ENCODE measurements at places on chromosomes 3 and 15.

DNA sequence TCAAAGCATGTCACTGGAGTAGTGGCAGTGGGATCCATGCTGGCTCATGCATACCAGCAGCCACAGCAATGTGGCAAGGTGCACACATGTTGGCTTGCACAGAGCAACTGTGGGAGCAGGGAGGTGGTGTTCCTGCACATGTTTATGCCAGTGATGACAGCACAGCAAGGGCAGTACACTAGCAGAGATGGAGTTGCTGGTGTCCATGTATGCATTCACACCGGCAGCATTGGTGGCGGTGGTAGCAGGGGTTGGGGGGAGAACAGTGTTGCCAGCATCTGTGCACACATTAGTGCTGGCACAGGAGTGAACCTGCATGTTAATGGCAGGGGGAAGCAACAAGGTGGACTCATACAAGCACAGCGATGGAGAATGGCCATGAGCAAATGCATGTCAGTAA lies 202.0 kb upstream of the KCNMB2 start:
- no peak overlapping the region for H3K4me3 ChIP-seq
- H3K4me1 ChIP-seq = no peaks in the 10 kb centered on the region
- no peaks in the 10 kb centered on the region for H3K36me3 ChIP-seq
- H3K27me3 ChIP-seq = no peaks in the 10 kb centered on the region

DNA sequence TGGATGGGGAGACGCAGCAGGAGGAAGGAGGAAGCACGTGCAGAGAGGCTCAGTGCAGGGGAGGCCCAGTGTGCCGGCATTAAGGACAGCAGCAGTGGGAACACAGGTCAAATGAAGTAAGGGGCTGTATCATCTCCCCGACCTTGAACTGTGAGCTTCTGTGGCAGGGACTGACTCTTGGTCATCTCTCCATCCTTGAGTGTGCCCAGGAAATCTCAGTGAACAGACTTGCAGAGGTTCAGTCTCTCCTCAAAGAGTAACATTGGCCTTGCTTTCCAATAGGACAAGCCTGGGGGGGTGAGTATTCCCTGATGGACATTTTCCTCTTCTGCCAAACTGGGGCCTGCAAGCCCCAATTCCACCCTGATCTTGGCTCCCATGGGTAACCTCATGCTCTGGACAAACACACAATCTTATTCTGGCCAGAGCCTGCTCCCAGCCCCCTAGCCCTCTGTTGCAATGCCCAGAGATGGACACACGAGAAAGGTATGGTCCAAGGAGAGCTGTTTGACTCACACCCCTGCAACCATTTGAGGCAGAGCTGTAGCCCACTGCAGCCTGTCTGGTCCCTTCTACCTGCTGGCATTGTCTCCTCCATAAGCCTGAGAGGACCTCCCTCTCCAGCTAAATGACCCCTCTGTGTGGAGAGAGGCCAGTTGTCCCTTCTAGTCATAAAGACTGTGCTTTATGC lies 50.9 kb downstream of the TLE3 start:
- no peaks in the 10 kb centered on the region for H3K27me3 ChIP-seq
- no peak for DNase-seq
- peaks cover 33% of the 10 kb centered on the region for H3K36me3 ChIP-seq
- H3K4me3 ChIP-seq = no peak overlapping the region
- no peak overlapping the region for H3K27ac ChIP-seq

- H3K27ac ChIP-seq = no peak overlapping the region
- H3K4me3 ChIP-seq = no peak overlapping the region
- H3K36me3 ChIP-seq = no peaks in the 10 kb centered on the region
- peaks cover 4% of the 10 kb centered on the region for H3K4me1 ChIP-seq
Measured at GRCh38 chr3:193701953-193702635, 109.1 kb downstream of the OPA1 start.

GRCh38 chr15:95394186-95395067 lies 936.1 kb upstream of the NR2F2 start:
- no peaks in the 10 kb centered on the region for H3K27me3 ChIP-seq
- H3K36me3 ChIP-seq = no peaks in the 10 kb centered on the region

GRCh38 chr15:48031466-48031865 lies 89.3 kb upstream of the SLC24A5 start:
- no peaks in the 10 kb centered on the region for H3K27me3 ChIP-seq
- H3K4me3 ChIP-seq = no peak overlapping the region
- H3K27ac ChIP-seq = no peak overlapping the region

- H3K27ac ChIP-seq = no peak overlapping the region
- no peak for DNase-seq
- H3K4me3 ChIP-seq = no peak overlapping the region
- no peaks in the 10 kb centered on the region for H3K27me3 ChIP-seq
- H3K36me3 ChIP-seq = no peaks in the 10 kb centered on the region
Measured at GRCh38 chr3:115698851-115699591, 75.7 kb downstream of the GAP43 start.

DNA sequence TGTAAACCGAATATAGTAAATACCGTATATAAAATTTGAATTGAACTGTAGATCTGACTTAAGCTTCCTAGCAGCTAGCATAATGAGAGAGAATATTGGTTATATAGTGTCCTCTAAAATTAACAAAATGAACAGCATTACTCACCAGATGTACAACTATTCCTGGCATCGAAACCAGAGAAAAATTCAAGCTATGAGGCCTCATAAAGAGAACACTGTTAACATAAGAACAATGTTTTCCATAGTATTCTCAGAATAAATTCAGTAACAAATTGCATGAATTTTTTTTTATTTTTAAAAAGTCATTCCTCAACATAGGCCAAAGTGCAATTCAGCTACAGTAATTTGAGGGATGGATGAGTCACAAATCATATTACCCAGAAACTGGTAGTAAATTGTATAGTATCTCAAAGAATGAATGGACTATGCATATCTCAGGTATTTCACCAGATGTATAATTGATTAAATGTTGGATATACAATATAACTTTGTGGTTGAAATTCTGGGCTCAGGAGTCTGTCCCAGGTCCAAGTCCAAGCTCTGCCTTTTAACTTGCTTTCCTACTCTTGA lies 5.0 kb downstream of the TMEM207 start:
- DNase-seq = no peak
- no peaks in the 10 kb centered on the region for H3K36me3 ChIP-seq
- H3K27me3 ChIP-seq = no peaks in the 10 kb centered on the region
- H3K4me3 ChIP-seq = no peak overlapping the region

DNA sequence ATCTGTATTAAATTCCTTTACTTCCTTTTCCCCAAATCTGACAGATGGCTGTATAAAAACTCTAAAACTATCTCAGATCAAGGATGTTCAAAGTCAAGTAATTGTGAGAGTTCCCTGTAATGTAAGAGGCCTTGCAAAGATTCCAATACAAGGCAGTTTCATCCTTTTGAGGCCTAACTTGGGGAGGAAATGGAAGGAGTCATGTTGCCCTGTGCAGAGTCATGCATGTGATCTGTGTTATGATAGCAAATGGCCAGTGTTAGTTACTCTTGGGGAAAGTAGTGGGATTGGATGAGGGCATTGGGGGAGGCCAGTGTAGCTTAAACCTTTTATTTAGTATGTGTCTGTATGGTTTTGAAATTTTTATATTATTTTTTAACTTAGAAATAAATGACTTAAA lies 23.7 kb upstream of the FBXL22 start:
- no peak for DNase-seq
- no peak overlapping the region for H3K27ac ChIP-seq
- H3K27me3 ChIP-seq = no peaks in the 10 kb centered on the region
- H3K4me3 ChIP-seq = no peak overlapping the region

DNA sequence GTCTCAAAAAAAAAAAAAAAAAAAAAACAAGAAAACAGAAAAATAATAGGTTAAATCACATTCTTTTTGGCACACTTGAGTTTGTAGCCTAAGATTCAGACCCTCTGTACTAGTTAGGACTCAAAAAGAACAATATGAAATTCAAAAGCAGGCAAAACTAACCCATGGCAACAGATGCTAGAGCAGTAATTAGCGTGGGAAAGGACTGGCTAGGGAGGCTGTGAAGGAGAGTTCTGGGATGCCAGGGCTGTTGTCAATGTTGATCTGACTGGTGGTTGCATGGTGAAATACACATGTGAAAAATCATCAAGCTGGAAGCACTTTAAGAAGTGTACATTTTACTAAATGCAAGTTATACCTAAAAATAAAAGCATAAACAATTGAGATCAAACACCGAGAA lies 35.6 kb downstream of the KLHL6 start:
- peaks cover 26% of the 10 kb centered on the region for H3K4me1 ChIP-seq
- DNase-seq = no peak
- H3K36me3 ChIP-seq = no peaks in the 10 kb centered on the region
- no peak overlapping the region for H3K27ac ChIP-seq
- no peaks in the 10 kb centered on the region for H3K27me3 ChIP-seq
- no peak overlapping the region for H3K4me3 ChIP-seq

DNA sequence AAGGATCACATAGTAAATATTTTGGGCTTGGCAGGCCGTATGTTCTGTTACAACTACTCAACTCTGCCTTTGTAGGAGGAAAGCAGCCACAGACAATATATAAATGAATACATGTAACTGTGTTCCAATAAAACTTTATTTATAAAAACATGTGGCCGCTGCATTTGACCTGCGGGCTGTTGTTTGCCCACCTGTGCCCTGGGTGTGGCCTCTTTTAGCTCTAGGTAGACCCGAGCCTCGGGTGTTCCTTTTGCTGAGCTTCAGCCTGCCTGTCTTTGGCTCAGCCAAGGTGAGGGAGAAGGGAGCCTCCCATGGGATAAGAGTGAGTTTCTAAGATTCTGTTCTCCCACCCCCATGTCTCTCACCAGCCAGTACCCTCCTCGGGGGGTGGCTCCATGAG lies 5.6 kb downstream of the FAM3D start:
- no peaks in the 10 kb centered on the region for H3K36me3 ChIP-seq
- no peaks in the 10 kb centered on the region for H3K4me1 ChIP-seq
- DNase-seq = no peak
- H3K27me3 ChIP-seq = peaks cover under 1% of the 10 kb centered on the region
- H3K27ac ChIP-seq = no peak overlapping the region
